ENCODE measurements at places on chromosomes 11 and 22. TPM values are rescaled to one million over a fixed set of nuclear protein-coding genes. Genes with fewer than 3 reads are reported as not detected.

Gene CST6
- 0.49 TPM for total RNA-seq

Gene OPCML
- total RNA-seq, result not detected

DNA sequence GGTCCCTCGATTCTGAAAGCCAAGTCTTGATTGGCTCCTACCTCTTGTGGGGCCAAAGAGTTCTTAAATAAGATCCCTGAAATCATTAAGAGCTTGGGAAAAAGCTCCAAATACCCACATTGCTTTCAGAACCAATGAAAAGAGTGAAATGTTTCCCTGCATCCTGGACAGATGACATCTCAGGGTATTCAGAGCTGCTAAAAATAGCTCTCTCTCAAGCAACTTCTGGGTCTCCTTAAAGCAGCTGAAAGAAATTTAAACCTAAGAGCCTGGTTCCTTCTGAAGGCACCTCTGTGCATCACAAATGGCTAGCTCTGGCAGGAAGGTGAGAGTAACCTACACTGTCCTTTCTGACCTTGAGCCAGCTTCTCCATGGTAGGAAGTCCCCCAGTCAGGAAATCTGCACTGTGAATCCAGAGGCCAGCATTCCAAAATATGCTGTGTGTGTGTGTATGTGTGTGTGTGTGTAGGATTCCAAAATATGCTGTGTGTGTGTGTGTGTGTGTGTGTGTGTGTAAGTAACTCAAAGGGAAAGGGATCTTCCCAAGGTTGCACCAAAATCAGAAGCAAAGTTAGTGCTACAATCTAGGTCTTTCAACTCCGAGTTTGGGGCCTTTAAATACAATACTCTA is 50.1 kb downstream of the RELT start:
- DNase-seq, result no peak

- DNase-seq, result no peak
Observed at GRCh38 chr11:24896118-24896835, 399.4 kb downstream of the LUZP2 start.

GRCh38 chr22:44332946-44333345 is 20.2 kb upstream of the SHISAL1 start:
- DNase-seq, result no peak

Data from pulmonary artery endothelial cell (primary cell).